ENCODE measurements at places on chromosomes 1 and 21. TPM values are rescaled to one million over a fixed set of nuclear protein-coding genes. Genes with fewer than 3 reads are reported as not detected.
A peak's percentile ranks its signal among the peaks of the same experiment; 100 is the strongest.

DNA sequence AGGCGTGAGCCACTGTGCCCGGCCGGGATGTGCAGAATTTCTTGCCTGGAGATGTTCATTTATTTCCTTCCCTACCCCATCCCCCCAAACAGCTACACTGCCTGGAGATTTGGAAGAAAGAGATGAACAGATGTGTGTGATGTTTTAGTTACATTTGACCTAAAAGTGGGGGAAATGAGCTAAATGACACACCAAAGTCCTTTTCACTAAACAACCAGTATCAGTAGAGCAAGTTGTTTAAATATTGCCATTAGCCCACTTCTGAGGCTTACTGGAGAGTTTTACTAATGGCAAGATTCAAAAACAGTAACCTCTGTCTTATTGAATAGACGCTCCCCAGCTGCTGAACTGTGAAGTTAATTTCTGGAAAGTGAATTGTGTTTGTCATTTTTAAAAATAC, 100.1 kb downstream of the RUNX1 start:
- no peak for DNase-seq

Gene BSND
- total RNA-seq, result 0.14 TPM

Gene GJA9
- 0.05 TPM for total RNA-seq

DNA sequence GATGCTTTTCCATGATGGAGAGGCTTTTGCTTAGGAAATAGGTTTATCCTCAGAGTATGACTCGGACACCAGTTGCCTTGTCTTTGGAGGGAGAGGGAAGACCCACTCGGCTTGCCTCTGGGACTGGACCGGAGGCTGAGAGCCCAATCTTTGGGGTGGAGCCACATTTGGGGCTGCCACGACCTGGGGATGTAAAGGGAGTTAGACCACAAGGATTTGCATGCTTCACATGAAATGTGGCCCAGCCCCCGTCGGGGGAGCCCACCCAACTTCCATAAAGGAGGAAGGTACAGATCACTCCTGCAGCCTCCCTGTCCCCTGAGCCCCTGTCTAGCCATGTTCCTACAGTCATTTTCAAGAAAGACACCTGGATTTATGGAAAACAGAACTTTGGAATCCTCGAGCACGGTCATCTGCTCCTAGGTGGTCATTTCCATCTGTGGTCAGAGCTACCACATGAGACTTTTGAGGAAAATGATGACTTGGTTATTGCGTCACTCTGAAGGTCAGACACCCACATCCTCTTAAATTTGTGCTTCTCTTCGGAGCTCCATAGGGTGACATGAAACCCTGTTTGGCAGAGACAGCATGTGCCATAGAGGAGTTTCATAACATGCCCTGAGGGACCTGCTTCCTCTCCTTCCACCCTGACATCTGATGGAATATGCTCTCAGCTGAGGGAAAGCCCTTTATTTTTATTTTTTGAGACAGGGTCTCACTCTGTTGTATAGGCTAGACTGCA, 99.4 kb upstream of the SLC45A1 start:
- DNase-seq, result no peak

Gene PCP4L1
- total RNA-seq, result 2.4 TPM

GRCh38 chr1:59295618-59296017, 1.3 kb upstream of the FGGY start:
- no peak for DNase-seq

DNA sequence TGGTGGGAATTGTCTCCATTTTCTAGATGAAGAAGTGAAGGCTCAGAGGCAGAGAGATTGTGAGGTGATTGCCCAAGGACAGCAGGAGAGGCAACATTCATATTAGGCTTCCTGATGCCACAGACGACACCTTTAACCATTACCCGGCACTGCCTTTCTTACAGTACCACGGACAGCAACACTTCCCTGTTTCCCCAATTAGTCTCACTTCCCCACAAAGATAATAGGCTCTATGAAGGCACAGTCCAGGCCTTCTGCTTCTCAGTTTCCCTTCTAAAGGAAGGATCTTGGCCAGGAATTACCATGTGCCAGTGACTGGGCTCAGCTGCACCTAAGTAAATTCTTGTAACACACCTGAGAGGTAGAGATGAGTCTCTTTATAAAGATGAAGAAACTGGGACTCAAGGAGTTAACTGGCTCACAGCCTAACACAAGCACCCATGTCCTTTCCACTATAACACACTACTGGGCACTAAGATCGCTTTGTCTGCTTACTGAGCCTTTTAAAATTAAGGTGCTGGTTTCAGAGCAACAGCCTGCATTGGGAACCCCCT, 9.6 kb downstream of the IGSF9 start:
- DNase-seq, result no peak

Gene LCE1C
- 0.14 TPM for total RNA-seq

- DNase-seq, result peak; percentile 3
Observed at GRCh38 chr1:18069903-18070302, 37.7 kb upstream of the IGSF21 start.

Gene TBX19
- total RNA-seq, result 0.76 TPM

DNA sequence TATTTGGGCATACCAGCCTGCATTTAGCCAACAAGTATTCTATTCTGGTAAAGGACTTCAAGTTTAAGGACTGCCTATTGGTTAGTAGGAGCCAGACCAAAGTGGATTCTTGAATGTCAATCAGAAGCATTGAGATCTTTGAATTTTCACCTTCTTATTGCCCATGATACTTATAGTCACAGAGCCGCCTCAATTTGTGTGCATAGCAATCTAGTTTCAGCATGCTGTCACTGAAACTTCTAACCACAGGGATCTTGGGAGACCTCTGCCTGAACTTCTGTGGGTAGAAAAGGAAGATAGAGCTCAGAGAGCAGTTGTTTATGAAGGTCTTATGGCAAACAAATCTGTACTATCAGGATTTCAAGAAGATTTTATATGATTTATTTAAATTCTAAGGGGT, 501.4 kb upstream of the USP24 start:
- DNase-seq, result no peak

- no peak for DNase-seq
Observed at GRCh38 chr1:175353066-175353465, 160.5 kb upstream of the KIAA0040 start.

GRCh38 chr1:236508593-236509027, 15.2 kb upstream of the LGALS8 start:
- no peak for DNase-seq

DNA sequence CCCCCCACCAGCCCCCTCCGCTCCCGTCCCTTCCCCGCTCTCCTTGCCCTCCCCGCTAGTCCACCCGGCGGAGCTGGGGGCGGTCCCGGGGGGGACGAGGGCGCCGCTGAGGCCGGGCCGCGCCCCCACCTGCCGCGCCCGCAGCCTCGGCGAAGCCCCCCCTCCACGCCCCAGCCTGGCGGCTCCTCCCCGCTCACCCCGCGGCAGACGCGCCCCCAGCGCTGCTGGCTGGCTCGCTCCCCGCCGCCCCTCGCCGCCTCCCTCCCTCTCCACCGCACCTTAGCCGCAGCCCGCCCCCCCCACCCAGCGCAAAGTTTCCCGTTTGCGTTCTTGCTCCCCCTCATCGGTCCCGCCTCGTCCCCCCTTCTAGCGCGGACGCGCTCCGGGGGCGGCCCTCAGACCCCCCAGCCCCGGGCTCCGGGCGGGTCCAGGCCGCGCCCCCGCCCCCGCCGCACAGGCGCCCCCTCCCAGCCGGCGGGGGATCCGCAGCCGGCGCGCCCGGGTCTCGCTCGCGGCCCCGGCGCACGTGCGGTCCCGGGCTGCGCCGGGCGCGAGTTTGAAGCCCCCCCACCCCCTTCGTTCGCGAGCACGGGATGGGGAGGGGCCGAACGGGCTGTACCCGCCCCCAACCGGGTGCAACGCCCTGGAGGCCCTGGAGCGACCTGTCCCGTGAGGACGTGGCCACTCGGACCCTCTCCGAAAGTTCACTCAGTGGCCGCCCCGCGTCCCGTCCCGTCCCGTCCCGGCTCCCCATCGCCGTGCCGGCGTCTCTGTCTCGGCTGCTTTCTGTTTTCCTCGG, 623 bp downstream of the PTPRF start:
- DNase-seq, result no peak

Gene TRAF3IP3
- 241 TPM for total RNA-seq

DNA sequence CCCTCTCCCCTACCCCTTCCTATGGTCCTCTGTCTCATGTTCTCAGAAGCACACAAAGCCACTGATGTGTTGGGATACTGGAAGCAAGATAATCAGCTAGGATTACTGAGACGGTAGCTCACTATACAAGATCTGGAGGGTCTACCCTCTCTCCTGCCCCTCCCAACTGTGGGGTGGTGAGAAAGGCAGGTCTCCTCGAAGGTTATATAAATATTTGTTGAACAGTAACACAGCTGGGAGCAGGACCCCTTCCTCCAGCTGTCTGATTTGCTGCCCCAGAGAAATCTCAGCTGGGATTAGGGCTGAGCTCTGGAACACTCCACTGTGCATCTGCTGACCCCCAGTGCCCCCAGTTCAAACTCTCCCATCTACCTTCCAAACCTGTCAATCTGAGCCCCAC, 94.2 kb upstream of the IPO9 start:
- no peak for DNase-seq

Gene FAM3B
- 13.2 TPM for total RNA-seq

Gene BCAN
- 0.24 TPM for total RNA-seq

- no peak for DNase-seq
Observed at GRCh38 chr1:193542690-193543089, 356.3 kb upstream of the B3GALT2 start.

Gene POU3F1
- 0.09 TPM for total RNA-seq

Gene VPS13D
- total RNA-seq, result 10.2 TPM

Gene PAPPA2
- total RNA-seq, result 0.28 TPM

Gene OR2L2
- total RNA-seq, result under 0.01 TPM

DNA sequence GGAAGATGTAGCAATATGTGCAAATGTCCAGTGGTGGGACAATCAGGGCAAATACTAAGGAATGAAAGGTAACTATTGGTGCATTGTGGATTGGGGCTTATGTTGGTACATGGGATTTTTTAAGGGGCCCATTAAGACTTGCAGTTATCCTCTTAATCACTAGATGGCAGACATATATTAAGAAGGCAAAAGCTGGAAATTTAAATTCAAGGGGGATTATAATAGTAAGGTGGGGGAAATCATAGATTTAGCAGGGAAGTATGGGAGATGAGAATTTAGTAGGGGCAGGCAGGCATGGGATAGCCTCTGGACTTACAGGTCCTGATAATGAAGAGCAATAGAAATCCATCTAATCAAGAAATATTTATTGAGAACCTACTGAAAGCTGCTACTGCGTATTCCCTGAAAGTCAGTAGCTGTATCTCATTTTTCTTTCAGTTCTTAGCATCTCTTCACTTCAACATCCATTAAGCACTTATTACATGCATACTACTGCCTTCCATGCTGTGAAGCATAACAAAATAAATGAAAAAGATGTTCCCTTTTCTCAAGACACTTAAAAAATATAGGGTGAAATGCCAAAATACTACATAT, 251.8 kb downstream of the CRB1 start:
- no peak for DNase-seq

DNA sequence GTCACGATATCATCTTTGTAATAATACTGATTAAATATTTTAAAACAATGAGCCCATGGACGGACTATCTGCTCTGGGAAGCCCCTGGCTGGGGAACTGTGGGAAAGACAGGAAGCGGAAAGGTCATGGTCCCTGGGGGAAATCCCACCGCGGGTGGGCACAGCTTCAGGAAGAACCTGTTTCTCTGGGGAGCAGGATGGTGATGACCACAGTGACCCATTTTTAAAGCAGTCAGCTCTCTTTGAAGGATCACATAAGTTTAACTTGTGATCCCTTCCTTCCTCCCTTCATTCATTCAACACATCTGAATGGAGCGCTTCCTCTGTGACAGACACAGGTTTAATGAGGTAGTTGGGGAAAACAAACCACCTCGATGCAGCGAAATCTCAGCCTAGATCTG, 73.0 kb downstream of the DHRS3 start:
- DNase-seq, result no peak

Gene FAM43B
- 0.09 TPM for total RNA-seq

Gene RAVER2
- total RNA-seq, result 10.8 TPM

DNA sequence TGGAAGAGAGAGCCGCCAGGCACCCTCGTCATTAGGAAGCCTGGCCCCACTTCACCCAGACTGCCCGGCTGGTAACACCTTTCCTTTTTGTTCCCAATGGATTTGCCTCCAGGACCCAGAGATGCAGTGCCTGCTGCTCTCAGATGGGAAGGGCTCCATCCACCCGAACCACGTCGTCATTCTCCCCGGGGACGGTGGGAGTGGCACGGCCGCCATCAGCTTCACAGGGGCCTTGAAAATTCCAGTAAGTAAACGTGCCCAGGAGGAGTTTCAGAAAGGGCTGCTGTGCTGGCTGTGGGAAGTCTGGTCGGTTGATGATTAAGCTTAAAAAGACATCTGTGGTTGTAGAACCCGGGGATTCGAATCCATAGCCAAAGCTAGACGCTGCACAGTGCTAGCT, 45.2 kb downstream of the SLC37A1 start:
- DNase-seq, result no peak

Measured in thymus (tissue), 14 donors.